Activated T-cell treated with anti-CD3 and anti-CD28 coated beads for 4 hours (primary cell): ENCODE measurements at places on chromosomes 13 and 19.

DNA sequence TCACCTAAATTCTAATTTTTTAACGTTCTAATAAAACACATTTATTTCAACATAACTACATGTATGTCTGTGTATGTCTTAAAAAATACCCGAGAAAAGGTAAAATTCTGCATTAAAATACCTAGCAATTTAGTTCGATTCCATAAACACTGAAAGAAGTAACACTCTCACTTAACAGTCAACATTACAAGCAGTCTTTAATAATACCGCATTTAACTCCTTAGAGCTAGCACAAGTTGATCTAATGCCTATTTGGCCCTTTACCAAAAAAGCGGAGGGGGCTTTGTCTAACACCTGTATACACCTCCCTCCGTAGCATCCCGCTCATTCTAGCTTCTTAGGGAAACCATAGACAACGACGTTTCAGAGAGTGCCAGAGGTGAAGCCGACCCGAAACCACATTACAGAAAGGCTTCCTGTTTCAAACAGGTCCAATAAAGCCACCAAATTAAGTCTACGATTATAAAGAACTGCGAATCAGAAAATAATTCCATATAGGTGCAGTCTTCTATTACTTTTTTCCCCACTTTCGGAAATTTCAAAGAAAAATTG is 1.2 kb downstream of the SPART start:
- DNase-seq, result no peak

- no peak for DNase-seq
Measured at GRCh38 chr13:99104396-99104795, 96.3 kb upstream of the UBAC2 start.

DNA sequence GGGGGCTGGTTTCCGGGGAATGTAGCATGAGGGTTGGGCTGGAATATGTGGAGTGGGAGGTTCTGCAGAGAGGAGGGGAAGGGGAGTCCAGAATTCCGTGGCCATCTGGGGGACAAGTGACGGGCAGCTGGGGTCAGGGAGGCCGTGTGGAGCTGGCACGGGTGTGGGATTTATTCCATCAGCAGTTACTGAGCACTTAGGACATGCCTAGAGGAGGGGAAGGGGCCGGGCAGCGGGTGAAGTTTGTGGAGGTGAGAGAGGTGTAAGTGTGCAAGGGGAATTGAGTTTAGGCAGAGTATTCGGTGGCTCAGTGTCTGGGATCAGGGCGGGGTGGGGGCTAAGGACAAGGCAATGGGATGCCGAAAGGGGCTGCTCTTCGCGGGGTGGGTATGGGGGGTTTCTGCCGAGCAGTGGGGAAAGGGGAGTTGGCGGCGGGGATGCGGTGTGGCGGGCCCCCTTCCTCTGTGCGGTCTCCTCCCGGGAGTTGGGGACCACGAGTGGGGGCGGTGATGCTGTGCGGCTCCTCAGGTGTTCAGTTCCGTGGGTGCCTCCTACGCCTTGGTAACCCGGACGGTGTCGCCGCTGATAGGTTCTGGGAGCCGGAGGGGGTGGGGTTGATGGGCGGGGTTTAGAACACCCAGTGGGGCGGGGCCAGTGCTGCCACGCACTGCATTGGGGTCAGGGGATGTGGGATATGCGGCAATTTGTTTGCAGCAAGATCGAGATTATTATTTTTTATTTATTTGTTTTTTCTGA is 5.4 kb downstream of the CCDC61 start:
- peak; percentile 75 for DNase-seq

DNA sequence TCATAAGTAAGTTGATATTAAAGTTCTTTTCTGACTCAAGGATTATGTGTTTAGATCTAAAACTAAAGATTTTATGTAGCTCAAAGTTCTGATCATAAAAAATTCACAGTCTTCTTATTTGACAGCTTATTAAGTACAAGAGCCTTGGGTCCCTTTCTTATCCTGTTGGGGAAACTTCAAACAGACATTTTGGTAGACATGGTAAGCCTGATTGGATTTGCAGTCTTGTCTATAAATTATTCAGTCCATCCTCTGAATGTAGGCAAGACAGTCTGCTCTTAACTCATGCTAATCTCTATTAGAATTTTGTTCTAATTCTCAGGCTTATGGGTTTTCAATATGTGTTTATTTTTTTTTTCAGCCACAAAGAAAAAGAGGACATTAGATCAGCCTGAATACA is 1718.7 kb upstream of the SLC10A2 start:
- no peak for DNase-seq

- DNase-seq, result no peak
Measured at GRCh38 chr13:98447130-98447529, 129.8 kb downstream of the STK24 start.

- DNase-seq, result no peak
Measured at GRCh38 chr19:56163097-56163496, 12.7 kb upstream of the GALP start.

- DNase-seq, result no peak
Measured at GRCh38 chr19:16928916-16929315, 40.1 kb downstream of the F2RL3 start.

DNA sequence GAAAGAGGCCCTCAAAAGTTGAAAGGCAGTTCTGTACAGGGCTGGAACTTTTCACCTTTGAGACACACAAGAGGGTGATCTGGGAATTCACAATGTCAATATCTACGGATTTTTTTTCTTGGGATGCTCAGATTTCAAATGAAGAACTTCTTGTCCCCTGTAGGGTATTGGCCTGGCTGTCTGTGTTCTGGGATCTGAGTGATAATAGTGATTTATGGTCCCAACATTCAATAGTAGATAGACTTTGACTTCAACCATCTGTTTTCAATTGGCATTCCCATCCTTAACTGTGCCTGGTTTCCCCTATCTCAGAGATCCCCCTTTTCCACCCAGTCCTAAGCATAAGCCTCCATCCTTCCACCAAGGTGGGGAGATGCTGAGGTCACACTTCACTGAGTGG is 274.1 kb downstream of the COG6 start:
- no peak for DNase-seq

GRCh38 chr19:43910884-43911283 is 24.2 kb downstream of the ZNF45 start:
- no peak for DNase-seq

DNA sequence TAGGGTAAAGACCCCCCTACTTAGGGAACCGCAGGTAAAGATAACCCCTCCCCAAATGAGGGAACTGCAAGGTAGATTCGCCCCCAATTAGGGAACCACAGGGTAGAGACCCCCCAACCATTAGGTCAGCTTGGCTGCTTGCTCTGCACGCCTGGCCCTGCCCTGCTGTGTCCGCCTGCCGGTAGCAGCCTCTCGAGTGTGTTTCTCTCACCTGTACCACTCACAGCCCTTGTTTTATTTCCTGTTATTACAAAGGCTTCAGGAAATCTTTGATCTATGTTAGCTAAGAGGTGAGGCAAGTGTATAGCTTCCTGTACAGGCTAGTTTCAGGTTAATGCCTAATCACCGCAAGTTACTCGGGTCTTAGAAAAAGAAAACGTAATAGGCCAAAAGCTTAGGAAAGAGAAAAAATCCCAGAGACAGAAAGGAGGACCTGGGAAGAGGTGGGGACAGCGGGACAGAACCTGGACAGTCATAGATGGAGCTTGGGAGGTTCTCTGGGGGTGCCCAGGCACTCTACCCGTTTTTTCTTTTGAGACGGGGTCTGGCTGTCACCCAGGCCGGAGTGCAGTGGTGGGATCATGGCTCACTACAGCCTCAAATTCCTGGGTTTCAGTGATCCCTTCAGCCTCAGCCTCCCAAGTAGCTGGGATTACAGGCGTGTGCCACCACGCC is 23.1 kb upstream of the EIF3G start:
- DNase-seq, result no peak

GRCh38 chr13:74037762-74038161 is 96.4 kb downstream of the KLF12 start:
- no peak for DNase-seq

DNA sequence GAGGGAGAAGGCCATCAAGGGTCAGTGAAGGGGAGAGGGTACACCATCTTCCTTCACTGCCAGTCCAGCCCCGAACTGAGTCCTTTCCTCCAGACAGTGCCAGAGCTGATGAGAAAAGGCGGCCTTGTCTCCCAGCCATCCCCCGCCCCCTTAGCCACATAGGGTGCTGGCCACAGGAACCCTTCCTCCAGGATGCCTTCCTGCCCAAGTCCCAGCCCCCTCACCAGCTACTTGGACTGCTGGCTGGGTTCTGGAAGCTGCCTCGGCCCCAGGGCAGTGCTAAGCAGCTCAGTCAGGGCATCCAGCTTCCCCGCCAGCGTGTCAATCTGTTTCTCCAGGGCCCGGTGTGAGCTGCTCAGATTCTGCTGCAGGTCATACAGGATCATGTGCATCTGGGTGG is 12.6 kb upstream of the SMG9 start:
- no peak for DNase-seq

DNA sequence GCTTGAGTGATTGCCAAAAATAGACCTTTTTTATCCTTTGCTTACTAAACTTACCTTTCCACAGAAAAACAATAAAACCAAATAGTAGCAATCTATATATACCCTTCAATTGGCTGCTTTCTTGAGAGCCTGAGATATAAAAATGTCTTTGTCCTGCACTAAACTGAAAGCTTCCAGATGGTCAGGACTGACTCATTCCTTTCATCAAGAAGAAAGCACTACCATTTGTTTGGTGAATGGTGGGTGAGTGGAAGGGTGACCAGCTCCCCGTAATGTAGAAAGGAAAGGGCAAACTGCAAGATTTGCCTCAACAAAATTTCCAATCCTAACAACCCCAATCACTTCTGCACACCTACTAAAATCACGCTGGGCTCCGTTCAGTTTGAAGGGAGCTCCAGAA is 67.8 kb downstream of the SACS start:
- DNase-seq, result no peak

GRCh38 chr13:106858903-106859532 is 291.1 kb upstream of the ARGLU1 start:
- no peak for DNase-seq

DNA sequence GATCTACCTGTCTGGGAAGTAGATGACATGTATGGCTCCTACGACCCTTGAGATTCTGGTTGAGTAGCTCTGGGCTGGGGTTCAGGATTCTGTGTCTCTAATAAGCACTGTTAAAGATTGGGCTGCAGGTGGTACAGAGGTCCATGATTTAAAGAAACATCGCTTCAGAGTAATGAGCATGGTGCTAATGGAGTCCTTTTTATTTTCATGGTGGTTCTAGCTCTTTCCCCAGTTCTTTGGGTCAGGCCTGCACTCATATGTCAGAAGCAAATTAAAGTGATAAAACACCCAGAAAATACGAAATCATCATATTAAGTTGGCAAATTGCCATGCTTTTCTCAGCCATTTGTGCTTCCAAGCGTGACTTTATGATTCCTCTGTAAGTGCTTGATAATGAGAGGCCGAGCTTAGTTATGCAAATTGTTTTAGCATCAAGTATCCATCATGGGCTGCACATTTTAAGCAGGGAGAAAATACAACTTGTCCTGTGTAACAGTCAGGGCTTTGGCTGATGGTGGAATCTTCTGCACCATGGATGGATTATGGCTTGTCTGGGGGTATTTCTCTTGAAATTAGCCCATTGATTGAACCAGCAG is 45.1 kb downstream of the MTUS2 start:
- DNase-seq, result no peak

- DNase-seq, result no peak
Measured at GRCh38 chr13:51603716-51604115, 19.5 kb downstream of the WDFY2 start.

- no peak for DNase-seq
Measured at GRCh38 chr13:97224544-97225300, 2.6 kb downstream of the MBNL2 start.
